Activated CD4-positive, alpha-beta T cell treated with anti-CD3 and anti-CD28 coated beads, Interleukin-10, Interleukin-2, amounts not matched to agents 100 ng/mL and 50 ng/mL, durations not matched to agents 16 hours and 8 hours (primary cell): ENCODE measurements at places on chromosomes 6 and 20.

- no peak for DNase-seq
These were observed 86.0 kb upstream of the SALL4 start for GRCh38 chr20:51888291-51888690.

DNA sequence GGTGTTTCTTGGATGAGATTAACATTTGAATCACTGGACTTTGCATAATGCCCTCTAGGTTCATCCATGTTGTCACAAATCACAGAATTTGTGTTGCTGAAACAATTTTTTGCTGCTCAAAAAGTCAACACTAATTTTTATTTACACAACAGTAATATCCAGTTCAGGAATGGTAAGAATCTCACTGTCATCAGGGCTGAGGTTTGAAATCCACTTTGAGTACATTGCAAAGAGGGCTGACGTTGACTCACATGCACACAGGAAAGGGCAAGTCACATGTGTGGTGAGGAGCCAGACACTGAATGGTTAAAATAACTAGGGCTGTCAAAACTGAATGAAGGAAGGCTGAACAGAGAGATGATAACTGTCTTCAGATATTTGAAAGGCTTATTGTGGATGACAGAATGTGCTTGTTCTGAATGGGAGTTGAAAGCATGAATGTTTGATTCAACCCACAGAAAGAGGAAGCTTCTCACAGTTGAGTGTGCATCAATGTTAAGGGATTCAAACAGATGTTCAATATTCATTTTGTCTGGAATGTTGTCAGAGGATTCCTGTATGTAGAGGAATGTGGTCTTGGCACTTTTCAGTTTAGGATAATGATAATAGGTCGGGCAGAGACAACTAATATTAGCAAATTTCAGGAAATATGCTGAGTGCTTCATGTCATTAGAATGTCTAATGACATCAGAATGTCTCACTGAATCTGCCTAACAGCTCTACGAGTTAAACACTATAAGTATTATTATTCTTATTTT, 3.6 kb upstream of the ADGRG6 start:
- DNase-seq = no peak

GRCh38 chr6:84449220-84449619, 221.8 kb upstream of the CEP162 start:
- no peak for DNase-seq

DNA sequence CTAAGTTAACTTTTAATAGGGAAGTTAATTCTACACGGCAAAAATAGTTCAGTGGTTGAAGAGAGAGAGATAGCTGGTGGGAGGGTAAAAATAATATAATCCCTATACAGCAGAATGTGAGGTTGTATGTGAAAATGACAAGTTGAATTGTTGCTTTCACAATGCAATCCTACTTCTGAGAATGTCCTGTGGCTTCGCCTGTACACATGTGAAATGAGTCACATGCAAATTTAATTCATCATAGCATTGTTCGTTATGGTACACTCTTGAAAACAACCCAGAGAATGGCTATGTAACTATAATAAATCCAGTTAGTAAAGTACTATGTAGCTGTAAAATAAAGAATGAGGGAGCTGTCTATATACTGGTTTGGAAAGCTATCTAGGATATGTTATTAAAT, 46.0 kb upstream of the HINT3 start:
- peak; percentile 79 for DNase-seq

DNA sequence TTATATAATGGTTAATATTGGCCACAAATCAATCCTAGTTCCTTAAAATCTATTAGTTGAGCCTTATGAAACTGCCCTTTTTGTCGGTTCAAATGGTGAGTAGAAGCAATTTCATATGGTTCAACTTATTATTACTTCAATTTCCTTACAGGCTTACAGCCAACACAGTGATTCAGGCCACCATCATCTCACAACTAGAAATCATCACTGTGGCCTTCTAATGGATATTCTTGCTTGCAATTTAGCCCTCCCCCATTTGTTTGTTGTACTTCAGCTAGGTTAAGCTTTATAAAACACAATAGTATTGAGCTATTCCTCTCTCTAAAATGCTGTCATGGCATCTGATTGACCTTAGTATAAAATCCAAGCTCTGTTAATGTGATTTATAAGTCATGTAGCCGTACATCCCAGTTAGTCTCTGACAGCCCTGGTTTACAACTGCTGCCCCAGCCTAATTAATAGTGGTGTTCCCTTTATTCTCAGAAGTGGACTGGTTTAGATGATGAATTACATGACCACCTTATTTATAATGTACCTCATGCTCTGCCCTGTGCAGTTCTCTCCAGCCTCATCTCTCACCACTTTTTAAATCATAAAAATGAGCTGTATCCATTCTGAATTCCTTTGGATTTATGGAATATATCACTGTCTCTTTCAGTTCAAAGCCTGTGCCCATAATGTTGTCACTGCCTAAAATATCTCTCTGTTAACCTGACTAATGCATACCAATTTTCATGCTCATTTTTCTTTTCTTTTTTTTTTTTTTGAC, 36.7 kb downstream of the LAMA2 start:
- DNase-seq = no peak

DNA sequence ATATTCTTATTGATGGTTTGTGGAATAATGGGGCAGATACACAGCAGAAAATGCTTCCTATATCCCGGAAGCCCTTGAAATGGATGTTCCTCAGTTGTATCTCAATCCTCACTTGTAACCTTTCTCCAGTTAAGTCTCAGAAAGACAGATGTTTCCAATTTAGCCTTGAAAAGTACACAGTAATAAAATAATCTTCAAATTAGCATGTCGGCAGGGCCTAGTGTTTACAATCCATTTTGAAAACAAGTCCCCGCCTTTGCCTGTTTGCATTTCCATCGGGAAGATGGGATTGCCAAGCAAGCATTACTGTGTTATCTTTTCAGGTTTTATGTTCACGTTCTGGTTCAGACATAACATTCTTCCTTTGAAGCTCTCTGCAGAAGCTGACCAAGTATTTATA, 41.5 kb downstream of the SNRNP48 start:
- DNase-seq = no peak

DNA sequence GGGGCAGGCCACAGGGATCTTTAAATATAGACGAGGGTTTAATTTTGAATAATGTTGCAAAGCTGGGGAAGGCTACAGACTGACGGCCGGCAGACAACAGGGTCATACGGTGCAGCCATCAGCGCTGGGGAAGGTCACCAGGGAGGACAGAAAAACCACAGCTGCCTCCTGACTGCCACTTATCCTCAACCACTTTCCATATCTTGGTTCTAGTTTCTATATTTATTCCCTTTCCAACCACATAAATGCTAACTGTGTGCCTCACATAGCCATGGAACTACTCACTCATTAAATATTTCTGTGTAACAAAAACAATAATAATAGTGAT, 85.7 kb upstream of the AGPAT4 start:
- no peak for DNase-seq

DNA sequence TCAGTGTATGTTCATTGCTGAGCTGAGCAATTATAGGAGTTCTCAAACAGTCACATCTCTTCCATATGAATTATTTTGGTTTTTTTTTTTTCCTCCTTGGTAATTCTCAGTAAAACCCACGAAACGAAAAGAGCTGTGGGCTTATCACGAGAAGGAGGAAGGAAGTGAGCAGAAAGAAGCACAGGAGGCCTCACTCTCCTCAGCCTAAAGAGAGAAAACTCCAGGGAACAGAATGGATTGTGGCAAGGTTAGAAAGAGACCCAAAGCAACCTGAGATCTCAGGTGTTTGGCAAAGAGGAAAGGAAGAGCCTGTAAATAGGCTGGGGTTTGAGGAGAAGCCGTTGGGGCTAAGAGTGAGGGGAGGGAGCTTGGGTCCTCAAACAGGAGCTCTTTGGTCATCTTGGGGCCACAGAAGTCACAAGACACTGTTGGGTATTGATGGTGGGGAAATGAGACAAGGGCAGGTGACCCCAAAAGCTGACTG, 67.8 kb upstream of the CITED2 start:
- peak; percentile 27 for DNase-seq

GRCh38 chr6:19269341-19269898, 567.8 kb upstream of the ID4 start:
- DNase-seq = no peak

DNA sequence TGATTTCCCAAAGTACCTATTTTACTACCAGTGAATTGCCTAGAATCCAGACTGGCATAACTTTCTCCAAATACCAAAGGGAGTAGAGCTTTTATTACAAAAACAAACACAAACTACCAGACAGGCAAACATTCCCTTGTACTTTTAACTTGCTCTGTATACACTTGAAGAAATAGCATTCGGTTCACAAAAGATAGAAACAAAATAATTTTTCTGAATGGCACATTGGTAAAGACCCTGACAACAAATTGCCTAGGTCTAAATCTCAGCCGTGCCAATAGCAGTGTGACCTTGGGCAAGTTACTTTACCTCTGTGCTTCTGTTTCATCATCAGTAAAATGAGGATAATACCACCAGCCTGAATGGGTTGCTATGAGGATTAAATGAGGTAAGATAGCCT, 15.9 kb downstream of the ARHGAP18 start:
- DNase-seq = no peak

- DNase-seq = no peak
These were observed 40.3 kb upstream of the TENT5A start for GRCh38 chr6:81792826-81793225.

- no peak for DNase-seq
These were observed 111.8 kb downstream of the MCHR2 start for GRCh38 chr6:99882128-99882702.

- DNase-seq = no peak
These were observed 246.1 kb upstream of the AFDN start for GRCh38 chr6:167580619-167580911.

DNA sequence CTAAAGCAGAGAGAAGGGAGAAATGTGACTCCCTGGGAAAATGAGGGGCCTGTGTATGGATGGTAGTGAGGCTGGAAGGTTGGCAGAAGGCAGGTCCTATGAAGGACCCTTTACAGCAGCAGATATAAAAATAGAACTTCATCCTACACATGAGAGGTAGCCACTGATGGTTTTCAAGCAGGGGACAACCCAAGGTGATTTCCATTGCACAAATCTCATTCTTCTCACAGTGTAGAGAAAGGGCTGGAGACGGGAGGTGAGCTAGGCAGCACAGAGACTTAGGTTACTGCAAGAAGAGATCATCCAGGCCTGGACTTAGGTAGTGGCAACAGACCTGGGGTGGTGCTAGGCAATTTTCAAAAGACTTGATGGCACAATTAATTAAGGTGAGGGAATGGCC, 30.7 kb downstream of the TRAM2 start:
- no peak for DNase-seq

DNA sequence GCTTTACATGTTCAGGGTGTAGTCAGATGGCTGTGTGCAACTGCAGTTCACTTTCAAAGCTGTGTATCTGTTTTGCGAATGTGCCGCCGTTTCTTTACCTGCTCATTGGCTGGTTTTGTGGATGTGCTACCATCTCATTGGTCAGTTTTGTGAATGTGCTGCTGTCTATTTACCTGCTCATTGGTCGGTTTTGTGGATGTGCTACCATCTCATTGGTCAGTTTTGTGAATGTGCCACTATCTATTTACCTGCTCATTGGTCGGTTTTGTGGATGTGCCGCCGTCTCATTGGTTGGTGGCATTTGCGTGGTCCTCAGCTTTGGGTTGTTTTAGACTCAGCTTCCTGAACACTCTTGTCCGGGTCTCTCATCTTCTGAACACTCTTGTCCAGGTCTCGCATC, 40.5 kb upstream of the BHLHE23 start:
- no peak for DNase-seq

GRCh38 chr6:22313796-22314195, 17.0 kb upstream of the PRL start:
- DNase-seq = no peak

- DNase-seq = no peak
These were observed 28.1 kb downstream of the RWDD2A start for GRCh38 chr6:83221276-83221675.

DNA sequence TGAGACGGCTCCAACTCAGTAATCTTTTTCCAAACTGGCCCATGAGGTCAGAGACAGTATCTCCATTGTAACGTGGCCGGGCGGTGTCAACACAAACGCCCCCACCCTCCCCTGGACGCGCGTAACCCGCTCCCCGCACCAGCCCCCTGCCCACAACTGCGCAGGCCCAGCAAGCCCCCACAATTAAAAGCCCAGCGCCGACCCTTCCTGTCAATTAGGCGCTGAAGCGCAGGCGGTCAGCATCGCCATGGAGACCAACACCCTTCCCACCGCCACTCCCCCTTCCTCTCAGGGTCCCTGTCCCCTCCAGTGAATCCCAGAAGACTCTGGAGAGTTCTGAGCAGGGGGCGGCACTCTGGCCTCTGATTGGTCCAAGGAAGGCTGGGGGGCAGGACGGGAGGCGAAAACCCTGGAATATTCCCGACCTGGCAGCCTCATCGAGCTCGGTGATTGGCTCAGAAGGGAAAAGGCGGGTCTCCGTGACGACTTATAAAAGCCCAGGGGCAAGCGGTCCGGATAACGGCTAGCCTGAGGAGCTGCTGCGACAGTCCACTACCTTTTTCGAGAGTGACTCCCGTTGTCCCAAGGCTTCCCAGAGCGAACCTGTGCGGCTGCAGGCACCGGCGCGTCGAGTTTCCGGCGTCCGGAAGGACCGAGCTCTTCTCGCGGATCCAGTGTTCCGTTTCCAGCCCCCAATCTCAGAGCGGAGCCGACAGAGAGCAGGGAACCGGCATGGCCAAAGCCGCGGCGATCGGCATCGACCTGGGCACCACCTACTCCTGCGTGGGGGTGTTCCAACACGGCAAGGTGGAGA, at the start of the genes HSPA1A and HSPA1L:
HSPA1A (plus strand) TSS at position 519 of the 814 bp plus-strand sequence; CDS start at position 733, 214 bp downstream.
HSPA1L (minus strand) TSS at position 259 of the 814 bp plus-strand sequence. CDS start 3,311 bp downstream, outside the sequence.
- peak; percentile 94 for DNase-seq

DNA sequence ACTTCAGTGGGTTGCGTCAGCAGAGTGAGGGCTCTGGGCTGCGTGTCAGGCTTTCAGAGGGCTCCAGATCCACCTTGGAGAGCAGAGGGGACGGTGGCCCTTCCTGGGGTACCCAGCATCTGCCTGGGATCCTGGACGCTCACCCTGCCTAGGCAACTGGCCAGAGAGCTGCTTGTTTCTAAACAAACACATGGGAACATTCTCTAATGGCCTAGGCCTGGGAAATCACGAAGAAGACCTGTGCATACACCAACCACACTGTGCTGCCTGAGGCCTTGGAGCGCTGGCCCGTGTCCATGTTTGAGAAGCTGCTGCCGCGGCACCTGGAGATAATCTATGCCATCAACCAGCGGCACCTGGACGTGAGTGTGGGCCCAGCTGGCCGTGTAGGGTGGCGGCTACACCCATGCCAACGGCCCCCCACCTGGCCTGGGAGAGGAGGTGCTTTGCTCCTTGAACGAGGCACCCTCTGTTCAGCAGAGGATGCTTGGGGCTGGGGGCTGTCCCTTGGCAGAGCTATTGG, 32.2 kb downstream of the PYGB start:
- no peak for DNase-seq

- DNase-seq = peak; percentile 88
These were observed 844 bp upstream of the ABRACL start for GRCh38 chr6:139027620-139028182.

DNA sequence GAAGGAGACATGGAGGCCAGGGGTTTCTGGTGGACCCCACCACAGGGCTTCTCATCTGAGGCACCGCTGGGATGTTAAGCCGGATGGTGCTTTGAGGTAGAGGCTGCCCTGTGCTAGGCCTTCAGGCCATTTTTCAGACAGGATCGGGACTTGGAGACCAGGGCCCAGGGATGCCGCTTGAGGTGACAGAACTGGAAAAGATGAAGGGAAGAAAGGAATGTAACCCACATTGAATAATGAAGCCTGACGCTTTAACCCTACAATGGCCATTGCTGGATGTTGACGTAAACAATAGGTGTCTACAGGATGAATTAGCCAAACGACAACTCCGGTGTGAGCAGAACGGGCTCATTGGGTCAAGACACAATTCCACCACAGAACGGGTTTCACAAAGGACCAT, 62.5 kb downstream of the CEBPB start:
- DNase-seq = no peak
